ENCODE measurements at places on chromosomes 7 and 10. TPM values are rescaled to one million over a fixed set of nuclear protein-coding genes. Genes with fewer than 3 reads are reported as not detected.

BEND7 gene
- total RNA-seq, result not detected

- peaks cover 3% of the 10 kb centered on the region for H3K27me3 ChIP-seq
- no peak overlapping the region for H3K4me3 ChIP-seq
- no peak overlapping the region for H3K27ac ChIP-seq
- no peaks in the 10 kb centered on the region for H3K36me3 ChIP-seq
- no peak for DNase-seq
These were observed 336.8 kb downstream of the WDR11 start for GRCh38 chr10:121188005-121188404.

PAPOLB gene
- not detected for total RNA-seq

CCDC186 gene
- 8.3 TPM for total RNA-seq

ABCB1 gene
- 9.5 TPM for total RNA-seq

DNA sequence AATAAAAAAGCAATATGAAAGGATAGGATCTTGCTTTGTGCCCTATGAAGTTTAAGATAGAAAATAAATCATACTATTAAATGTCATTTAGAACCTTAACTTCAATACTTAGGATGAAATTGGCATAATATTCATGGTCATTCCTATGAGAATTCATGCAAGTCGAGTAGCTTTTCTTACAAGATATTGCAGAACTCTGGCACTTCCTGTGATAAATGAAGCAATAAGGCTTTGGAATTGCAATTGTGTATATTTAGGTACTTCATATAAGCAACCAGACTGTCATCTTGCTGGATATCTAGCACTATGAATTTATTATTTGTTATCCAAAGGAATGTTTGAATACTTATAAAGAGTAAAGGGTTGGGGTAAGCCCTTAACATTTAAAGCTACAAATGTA, 116.5 kb downstream of the ZNF438 start:
- no peak overlapping the region for H3K27ac ChIP-seq
- DNase-seq, result no peak
- peaks cover 3% of the 10 kb centered on the region for H3K36me3 ChIP-seq
- H3K27me3 ChIP-seq, result no peaks in the 10 kb centered on the region

GDF10 gene
- 4.1 TPM for total RNA-seq

- peaks cover 2% of the 10 kb centered on the region for H3K27me3 ChIP-seq
- no peak overlapping the region for H3K27ac ChIP-seq
- no peaks in the 10 kb centered on the region for H3K36me3 ChIP-seq
- no peak for DNase-seq
- H3K4me3 ChIP-seq, result no peak overlapping the region
- no peaks in the 10 kb centered on the region for H3K4me1 ChIP-seq
These were observed 87.7 kb upstream of the PDK4 start for GRCh38 chr7:95684037-95684436.

FAM25G gene
- not detected for total RNA-seq

GRCh38 chr10:94412449-94412848, 10.1 kb downstream of the TBC1D12 start:
- no peak overlapping the region for H3K4me3 ChIP-seq
- no peak for DNase-seq
- peaks cover 47% of the 10 kb centered on the region for H3K27me3 ChIP-seq

DNA sequence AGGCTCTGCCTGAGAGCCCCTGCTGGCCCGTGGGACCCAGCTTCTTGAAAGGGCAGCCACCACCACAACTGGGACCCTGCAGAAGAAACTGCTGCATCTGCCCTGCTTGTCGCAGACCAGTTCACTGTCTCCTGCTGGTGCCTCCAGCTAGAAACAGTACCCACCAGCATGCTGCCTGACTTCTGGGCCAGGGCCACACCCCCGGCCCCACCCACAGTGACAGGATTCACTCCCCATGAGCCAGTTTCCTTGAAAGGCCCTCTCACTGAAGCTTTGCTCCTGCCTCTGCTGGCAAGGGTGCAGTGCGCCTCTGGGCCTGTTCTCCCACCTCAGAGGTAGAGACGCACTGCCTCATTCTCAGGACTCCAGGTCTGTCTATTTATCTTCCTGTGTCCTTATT, 32.4 kb downstream of the ANXA11 start:
- H3K4me3 ChIP-seq, result no peak overlapping the region
- no peak for DNase-seq
- H3K4me1 ChIP-seq, result peaks cover 8% of the 10 kb centered on the region
- H3K27me3 ChIP-seq, result no peaks in the 10 kb centered on the region
- H3K27ac ChIP-seq, result peak overlapping the region; percentile 65

ELAPOR2 gene
- 2.2 TPM for total RNA-seq

CLDN12 gene
- 6.2 TPM for total RNA-seq

AMPH gene
- not detected for total RNA-seq

- peaks cover 38% of the 10 kb centered on the region for H3K4me1 ChIP-seq
- H3K4me3 ChIP-seq, result no peak overlapping the region
- H3K36me3 ChIP-seq, result peaks cover 8% of the 10 kb centered on the region
- no peak for DNase-seq
- H3K27ac ChIP-seq, result peak overlapping the region; percentile 3
- no peaks in the 10 kb centered on the region for H3K27me3 ChIP-seq
These were observed 84.0 kb downstream of the KAT6B start for GRCh38 chr10:74910241-74910975.

ITGA8 gene
- total RNA-seq, result not detected

GRCh38 chr7:117908031-117908795, 35.0 kb upstream of the CTTNBP2 start:
- H3K36me3 ChIP-seq, result no peaks in the 10 kb centered on the region
- no peak for DNase-seq
- no peaks in the 10 kb centered on the region for H3K4me1 ChIP-seq
- H3K27ac ChIP-seq, result no peak overlapping the region
- H3K27me3 ChIP-seq, result no peaks in the 10 kb centered on the region

RPP30 gene
- total RNA-seq, result 81.5 TPM

GRCh38 chr7:36781011-36781738, 56.9 kb upstream of the AOAH start:
- peaks cover 75% of the 10 kb centered on the region for H3K4me1 ChIP-seq
- DNase-seq, result no peak

GRCh38 chr10:11260170-11260569, 242.5 kb downstream of the CELF2 start:
- no peak overlapping the region for H3K4me3 ChIP-seq
- peak overlapping the region; percentile 52 for H3K27ac ChIP-seq
- no peaks in the 10 kb centered on the region for H3K27me3 ChIP-seq

DNA sequence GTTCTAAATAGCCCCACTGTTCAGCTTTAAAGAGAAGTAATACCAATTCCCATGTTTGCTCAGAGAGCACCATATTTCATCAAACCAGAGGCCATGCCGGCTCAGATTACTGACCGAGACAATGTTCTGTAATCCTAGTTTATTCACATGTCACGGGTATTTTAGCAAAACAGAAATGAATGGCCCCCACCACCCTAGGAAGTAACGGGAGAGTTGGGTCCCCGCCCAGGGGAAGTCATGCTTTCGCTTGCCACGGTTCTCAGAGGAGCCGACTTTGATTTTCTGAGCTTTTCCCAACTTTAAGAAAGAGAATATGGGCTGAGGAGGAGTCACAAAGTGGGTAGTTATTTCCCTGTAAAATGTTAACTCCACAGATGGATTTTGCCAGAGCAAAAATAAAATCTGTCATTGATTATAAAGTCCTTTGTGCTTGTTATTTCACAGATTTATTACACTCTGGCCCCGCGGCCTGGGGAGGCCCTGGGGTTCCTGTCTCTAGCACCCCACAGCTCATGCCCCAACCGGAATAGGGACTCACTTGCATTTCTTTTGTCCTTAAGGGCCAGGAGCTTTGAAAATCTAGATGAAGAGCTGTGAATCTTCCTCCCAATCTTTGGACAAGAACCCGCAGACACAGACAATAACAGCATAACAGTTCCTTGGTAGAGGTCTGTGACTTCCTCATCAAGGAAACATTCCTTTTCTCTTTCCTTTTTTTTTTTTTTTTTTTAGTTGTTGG, 3.7 kb upstream of the GDF10 start:
- H3K4me1 ChIP-seq, result peaks cover 11% of the 10 kb centered on the region
- no peaks in the 10 kb centered on the region for H3K36me3 ChIP-seq
- H3K4me3 ChIP-seq, result no peak overlapping the region

SPDYE2 gene
- not detected for total RNA-seq

DNA sequence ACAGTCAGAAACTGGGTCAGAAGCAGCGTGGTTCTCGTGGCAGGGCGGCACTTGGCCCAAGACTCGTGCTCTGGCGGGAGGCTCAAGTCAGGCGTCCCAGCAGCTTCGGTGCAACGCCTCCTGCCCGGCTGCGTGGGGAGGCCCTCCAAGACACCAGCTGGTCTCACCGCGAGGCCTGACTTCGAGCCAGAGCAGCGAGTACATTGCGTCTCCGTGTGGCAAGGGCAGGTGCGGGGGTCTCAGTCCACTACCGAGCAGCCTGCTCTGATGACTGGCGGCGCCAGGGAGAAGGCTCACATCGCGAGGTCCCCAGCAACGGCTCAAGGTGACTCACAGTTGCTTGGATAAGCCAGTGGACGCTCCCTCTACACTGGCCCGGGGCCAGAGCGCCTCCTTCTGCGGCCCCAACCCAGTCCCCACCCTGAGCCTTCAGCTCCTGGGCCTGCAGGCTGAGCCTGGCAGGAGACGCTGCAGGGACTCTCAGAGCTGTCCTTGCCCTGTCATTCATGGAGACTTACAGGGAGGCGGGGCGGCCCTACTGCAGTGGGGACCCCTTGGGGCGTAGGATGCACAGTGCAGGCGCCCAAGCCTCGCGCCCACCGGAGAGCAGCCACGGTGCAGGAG, 41.9 kb upstream of the PRKAR1B start:
- H3K4me1 ChIP-seq, result no peaks in the 10 kb centered on the region
- peaks cover 11% of the 10 kb centered on the region for H3K36me3 ChIP-seq
- H3K4me3 ChIP-seq, result no peak overlapping the region
- DNase-seq, result peak; percentile 16
- H3K27ac ChIP-seq, result no peak overlapping the region

DNA sequence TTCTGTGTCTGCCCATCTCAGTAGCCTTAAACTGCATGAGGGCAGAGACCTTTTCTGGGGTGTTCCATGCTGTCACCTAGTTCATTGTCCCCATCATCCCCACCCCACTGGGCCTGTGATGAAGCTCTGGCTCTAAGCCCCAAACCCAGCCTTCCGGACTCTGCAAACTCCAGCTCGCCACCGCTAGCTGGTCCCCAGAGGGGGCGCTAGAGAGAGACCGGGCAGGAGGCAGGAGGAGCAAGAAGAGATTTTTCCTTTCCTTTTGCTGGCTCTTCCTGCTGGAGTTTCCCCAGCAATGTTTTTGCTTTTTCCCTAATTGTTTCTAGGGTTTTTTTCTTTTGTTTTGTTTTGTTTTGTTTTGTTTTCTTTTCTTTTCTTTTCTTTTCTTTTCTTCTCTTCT, 234.4 kb downstream of the TEX36 start:
- peaks cover 5% of the 10 kb centered on the region for H3K27me3 ChIP-seq
- no peak overlapping the region for H3K27ac ChIP-seq
- H3K4me3 ChIP-seq, result no peak overlapping the region
- DNase-seq, result no peak
- no peaks in the 10 kb centered on the region for H3K36me3 ChIP-seq

DNA sequence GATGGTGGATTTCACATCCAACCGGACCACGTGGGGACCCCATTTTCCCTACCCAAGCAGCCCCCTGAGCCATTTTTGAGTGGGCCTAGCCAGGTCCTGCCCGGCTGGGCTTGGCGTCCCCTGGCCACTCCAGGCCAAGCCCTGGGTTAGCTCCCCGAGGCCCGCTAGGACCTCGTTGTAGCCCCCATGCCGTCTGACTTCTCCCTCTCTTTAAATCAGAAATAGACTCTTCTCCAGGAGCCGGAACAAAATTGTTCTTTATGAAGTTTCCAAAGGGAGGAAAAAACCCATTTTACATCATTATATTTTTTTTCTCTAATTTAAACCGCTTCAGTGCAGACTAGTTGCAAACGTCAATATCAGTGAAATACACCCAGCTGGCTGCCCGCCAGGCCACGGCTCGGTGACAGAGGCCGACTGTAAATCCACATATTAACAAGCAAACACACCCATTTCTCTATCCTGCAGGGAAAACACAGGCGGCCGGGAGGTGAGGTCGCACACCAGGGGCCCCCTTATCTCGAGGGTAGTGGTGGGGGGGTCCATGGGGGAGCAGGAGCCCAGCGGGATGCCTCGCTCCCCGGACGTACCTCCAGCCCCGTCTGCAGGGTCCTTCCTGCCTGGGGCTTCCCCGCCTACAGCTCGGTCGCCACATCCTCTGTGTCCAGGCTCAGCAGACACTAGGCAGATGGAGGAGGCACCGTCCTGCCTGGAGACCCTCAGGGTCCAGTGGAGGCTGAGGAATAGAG, 72.7 kb downstream of the ELFN1 start:
- peaks cover 17% of the 10 kb centered on the region for H3K4me1 ChIP-seq
- no peaks in the 10 kb centered on the region for H3K27me3 ChIP-seq
- H3K27ac ChIP-seq, result peak overlapping the region; percentile 5
- no peaks in the 10 kb centered on the region for H3K36me3 ChIP-seq
- H3K4me3 ChIP-seq, result peak overlapping the region; percentile 53

DNA sequence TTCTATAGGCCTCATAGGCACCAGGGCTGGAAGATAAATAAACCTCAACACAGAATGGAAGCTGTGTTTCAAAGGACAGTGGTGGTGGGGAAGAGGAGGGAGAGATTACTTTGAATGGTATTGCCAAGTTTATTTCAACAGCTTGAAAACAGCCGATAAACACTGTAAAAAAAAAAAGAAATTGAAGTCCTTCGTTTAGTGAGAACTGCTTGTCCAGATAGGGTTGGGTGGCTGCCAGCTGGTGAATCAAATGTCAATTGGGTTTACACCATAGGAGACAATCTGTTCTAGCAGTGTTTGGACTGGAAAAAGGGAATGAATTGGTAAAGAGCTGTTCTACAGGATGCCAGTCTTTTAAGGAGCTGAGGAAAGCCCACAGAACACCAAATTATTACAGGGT, 254.8 kb downstream of the PHF14 start:
- DNase-seq, result no peak
- no peaks in the 10 kb centered on the region for H3K4me1 ChIP-seq
- H3K27ac ChIP-seq, result no peak overlapping the region
- H3K36me3 ChIP-seq, result no peaks in the 10 kb centered on the region

GRCh38 chr10:71389768-71390460, 6.8 kb upstream of the CDH23 start:
- peaks cover 23% of the 10 kb centered on the region for H3K27me3 ChIP-seq
- no peaks in the 10 kb centered on the region for H3K4me1 ChIP-seq
- no peak overlapping the region for H3K27ac ChIP-seq
- no peak overlapping the region for H3K4me3 ChIP-seq
- H3K36me3 ChIP-seq, result no peaks in the 10 kb centered on the region

UTF1 gene
- total RNA-seq, result not detected

CDC14C gene
- not detected for total RNA-seq

VGF gene
- total RNA-seq, result not detected

DNA sequence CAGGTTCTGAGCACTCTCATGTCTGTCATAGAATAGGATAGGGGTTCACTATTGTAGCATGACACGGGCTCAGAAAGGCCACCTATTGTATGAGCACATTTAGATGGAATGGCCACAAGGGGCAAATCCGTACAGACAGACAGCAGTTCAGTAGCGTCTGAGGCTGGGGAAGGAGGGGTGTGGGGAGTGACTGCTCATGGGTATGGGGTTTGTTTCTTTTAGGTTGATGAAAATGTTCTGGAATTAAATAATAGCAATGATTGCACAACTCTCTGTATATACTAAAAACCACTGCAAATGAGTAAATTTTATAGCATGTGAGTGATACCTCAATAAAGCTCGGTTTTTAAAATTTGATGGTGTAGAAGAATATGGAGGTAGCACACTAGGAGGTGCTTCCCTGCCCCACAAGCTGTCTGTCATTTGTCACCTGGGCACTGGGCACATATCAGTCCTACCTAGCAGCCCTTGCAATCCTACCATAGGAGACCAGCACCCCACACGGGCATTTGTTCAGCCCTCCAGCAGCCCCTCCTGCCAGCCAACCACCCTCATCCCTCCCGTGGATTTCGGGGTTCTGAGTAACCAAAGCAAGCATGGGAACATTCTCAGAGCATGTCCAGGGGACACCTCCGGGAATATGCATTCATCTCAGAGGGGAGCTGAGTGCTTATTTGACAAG, 35.2 kb downstream of the KCNMA1 start:
- no peak overlapping the region for H3K4me3 ChIP-seq
- H3K4me1 ChIP-seq, result peaks cover 15% of the 10 kb centered on the region
- H3K27me3 ChIP-seq, result no peaks in the 10 kb centered on the region
- DNase-seq, result no peak
- H3K36me3 ChIP-seq, result no peaks in the 10 kb centered on the region
